HCT116 (cell line): ENCODE measurements at places on chromosomes 2 and 18.

GRCh38 chr2:11899264-11899818 is 152.9 kb downstream of the LPIN1 start:
- no peak for DNase-seq
- H3K36me3 ChIP-seq, result no peaks in the 10 kb centered on the region
- no peak overlapping the region for H3K27ac ChIP-seq
- H3K4me1 ChIP-seq, result no peaks in the 10 kb centered on the region

DNA sequence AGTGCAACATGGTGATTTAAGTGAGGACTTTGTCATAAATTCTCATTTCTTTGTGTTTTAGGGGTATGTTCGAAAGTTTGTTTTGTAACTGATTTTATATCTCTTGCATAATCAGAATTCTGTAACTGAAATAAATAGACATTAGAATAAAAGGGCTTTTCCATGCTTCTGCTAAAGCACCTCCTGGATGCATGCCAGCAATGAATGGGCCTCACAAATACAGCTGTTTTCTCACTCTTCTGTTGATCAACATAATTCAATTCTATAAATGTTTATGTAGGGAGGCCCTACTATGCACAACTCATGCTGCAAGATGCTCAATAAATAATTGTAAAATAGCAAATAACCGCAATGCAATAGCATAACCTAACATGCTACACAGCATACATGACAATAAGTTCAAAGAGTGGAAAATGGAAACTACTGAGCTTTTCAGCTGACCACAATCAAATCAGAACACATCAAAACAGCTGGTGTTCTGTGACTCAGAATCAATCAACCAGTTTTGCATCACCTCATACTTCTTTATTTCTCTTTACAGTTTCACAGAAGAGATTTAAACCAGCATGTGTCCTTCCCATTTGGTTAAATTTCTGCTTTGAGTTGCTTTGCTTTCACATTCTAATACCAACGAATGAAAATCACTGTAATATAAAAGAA is 11.0 kb downstream of the CDH7 start:
- no peak for DNase-seq
- H3K27me3 ChIP-seq, result no peaks in the 10 kb centered on the region
- H3K4me1 ChIP-seq, result no peaks in the 10 kb centered on the region
- H3K36me3 ChIP-seq, result no peaks in the 10 kb centered on the region

- H3K27me3 ChIP-seq, result no peaks in the 10 kb centered on the region
- H3K4me3 ChIP-seq, result peak overlapping the region; percentile 20
- peaks cover 12% of the 10 kb centered on the region for H3K4me1 ChIP-seq
- H3K36me3 ChIP-seq, result no peaks in the 10 kb centered on the region
- DNase-seq, result peak; percentile 49
Observed at GRCh38 chr2:119491776-119492525, 32.3 kb downstream of the SCTR start.

GRCh38 chr2:140308706-140309105 is 1528.5 kb upstream of the NXPH2 start:
- H3K4me1 ChIP-seq, result no peaks in the 10 kb centered on the region
- no peak overlapping the region for H3K27ac ChIP-seq
- no peaks in the 10 kb centered on the region for H3K36me3 ChIP-seq
- no peak for DNase-seq
- H3K4me3 ChIP-seq, result no peak overlapping the region

- H3K4me1 ChIP-seq, result peaks cover 60% of the 10 kb centered on the region
- peaks cover 3% of the 10 kb centered on the region; the same call in 1 of the 2 replicates for H3K36me3 ChIP-seq
- no peak for DNase-seq
- H3K27me3 ChIP-seq, result no peaks in the 10 kb centered on the region
- H3K4me3 ChIP-seq, result no peak overlapping the region
Observed at GRCh38 chr2:234974501-234975385, 22.9 kb downstream of the SH3BP4 start.

DNA sequence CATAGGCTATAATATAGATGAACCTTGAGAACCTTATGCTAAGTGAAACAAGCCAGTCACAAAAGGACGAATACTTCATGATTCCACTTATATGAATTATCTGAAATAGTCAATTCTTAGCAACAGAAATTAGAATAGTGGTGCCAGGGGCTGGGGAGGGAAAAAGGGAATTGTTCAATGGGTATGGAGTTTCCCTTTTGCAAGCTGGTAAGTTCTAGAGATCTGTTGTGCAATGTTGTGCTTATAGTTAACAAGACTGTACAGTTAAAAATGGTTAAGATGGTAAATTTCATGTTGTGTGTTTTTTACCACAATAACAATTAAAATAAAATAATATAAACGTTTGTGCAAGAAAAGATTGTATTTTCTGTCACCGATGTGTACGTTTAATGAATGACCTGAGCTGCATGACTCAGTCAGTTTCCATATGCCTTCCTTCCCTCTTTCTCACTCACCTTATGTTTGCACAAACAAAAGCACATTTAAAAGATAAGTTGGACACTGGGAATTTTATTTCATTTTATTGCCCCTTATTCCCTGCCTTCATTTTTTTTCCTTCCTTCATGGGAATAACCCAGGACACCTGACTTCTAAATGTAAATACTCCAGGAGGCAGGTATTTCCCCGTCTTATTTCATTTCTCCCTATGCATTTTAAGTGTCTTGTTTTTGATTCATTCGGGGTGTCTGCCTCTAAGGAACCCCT is 143.7 kb upstream of the TTC39C start:
- H3K27me3 ChIP-seq, result no peaks in the 10 kb centered on the region
- peaks cover 33% of the 10 kb centered on the region for H3K4me1 ChIP-seq
- H3K4me3 ChIP-seq, result no peak overlapping the region
- H3K27ac ChIP-seq, result no peak overlapping the region
- H3K36me3 ChIP-seq, result no peaks in the 10 kb centered on the region
